RWPE1 (cell line): ENCODE measurements at places on chromosomes 1 and 21.

- DNase-seq, result no peak
These were observed 59.8 kb downstream of the GPR88 start for GRCh38 chr1:100597784-100598183.

DNA sequence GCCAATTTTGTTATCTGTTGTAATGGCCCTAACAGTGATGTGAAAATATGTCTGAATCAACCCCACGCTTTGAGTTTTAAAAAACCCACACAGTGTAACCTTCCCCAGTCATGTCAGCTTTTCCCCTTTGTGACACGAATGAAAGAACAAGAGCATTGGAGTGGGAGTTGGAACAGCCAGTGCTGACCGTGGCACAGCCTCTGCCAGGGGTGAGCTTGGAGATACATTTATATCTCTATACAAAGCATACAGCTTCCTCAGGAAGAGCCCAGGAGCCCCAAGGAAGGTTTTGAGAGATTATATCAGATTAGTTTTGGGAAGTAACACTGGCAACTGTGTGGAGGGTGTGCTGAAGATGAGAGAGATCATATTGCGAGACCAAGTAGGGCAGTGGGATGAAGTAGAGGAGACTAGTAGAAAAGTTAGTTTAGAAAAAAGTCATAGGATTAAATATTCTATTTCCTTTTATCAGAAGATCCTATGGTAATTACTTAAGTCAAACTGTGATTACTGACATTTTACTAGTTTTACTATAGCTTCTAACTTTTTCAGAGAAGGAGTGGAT, 15.9 kb downstream of the LRRC8B start:
- no peak for DNase-seq

DNA sequence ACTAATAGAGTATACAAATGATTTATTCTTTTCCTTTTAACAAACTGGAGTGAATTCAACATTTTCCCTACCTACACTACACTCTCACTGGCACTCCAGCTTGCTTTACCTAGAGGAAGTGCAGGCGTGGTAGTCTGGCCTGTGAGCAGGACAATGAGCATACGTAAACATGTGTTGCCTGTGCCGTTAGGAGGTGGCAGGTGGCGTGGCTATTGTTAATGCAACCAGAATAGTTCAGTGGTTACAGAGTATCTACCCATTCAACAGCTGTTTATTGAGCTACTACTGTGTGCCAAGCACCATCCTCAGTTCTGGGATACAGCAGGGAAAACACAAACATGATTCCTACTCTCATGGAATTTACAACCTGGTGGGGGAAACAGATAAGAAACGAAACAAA, 299.7 kb upstream of the KAZN start:
- DNase-seq, result no peak

DNA sequence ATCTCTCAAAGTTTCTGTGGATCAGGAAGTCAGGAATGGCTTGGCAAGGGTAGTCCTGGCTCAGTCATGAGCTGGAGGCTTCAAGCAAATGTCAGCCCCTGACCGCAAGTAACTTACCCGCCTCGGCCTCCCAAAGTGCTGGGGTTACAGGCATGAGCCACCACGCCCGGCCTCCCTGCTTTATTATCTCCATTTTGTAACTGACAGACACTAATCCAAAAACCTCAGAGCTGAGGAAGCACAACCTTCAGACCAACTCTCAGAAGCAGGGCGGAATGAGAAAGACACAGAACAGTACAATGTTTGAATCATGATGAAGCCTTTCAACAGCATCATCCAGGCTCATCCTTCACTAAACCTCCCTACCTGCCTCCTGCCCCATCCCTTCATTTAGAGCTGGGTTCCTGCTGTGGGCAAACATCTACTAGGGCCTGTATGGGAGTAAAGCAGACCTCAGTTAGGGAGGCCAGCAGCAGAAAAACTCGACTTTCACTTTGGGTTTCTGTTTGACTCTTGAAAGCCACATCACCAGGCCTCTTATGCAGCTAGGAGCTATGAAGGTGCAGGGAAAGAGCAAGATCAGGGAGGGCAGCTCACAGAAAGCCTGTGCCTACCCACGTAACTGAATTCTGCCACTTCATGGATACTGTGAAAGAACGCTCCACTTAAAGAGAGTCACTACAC, 84.4 kb upstream of the RAB4A start:
- no peak for DNase-seq

- DNase-seq, result no peak
These were observed 61.4 kb upstream of the FAM3B start for GRCh38 chr21:41255190-41255589.
